ENCODE measurements at places on chromosomes 11 and 22. TPM values are rescaled to one million over a fixed set of nuclear protein-coding genes. Genes with fewer than 3 reads are reported as not detected.

DNA sequence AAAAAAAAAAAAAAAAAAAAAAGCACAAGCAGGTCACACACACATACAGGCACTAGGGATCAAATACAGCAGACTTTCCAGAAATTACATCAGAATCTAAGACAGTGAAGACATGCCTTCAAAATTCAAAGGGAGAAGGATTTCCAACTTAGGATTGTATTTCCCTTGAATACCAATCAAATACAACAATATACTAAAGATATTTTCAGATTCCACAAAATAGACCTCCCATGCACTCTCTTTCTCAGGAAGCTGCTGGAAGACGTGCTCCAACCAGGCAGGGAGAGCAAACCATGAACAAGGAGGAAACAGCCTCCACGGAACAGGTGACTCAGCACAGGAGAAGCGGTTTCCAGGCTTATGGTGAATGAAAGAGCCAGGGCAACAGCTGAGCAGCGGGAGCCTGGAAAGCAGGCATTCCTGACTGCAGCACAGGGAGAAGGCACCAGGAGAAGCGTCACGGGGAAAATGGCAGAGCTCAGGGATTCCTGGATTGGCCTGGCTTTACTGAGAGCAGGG, 32.0 kb downstream of the TMEM184B start:
- H3K27me3 ChIP-seq: no peaks in the 10 kb centered on the region
- no peak overlapping the region for H3K4me3 ChIP-seq
- DNase-seq: no peak
- H3K27ac ChIP-seq: peak overlapping the region; percentile 42

- peaks cover 13% of the 10 kb centered on the region for H3K27me3 ChIP-seq
- DNase-seq: no peak
- H3K36me3 ChIP-seq: no peaks in the 10 kb centered on the region
- H3K4me3 ChIP-seq: no peak overlapping the region
- H3K27ac ChIP-seq: no peak overlapping the region
These were observed 45.2 kb downstream of the PLAAT5 start for GRCh38 chr11:63445720-63446119.

DNA sequence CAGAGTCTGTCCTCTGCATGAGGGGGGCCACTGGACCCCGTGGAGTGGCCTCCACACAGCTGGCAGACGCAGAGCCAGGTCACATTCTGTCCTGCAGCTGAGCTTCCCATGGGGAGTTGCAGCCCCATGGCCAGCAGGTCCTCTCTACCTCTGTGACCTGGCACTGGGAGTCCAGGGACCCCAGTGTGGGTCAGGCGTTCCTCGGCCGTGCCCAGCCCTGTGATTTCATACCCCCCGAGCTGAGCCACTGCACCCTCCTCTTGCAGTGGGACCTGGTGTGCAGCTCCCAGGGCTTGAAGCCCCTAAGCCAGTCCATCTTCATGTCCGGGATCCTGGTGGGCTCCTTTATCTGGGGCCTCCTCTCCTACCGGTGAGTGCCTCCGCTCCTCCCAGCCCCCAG, 32.2 kb upstream of the SLC22A12 start:
- DNase-seq: no peak
- no peak overlapping the region for H3K4me3 ChIP-seq
- peaks cover 17% of the 10 kb centered on the region for H3K4me1 ChIP-seq
- no peak overlapping the region for H3K27ac ChIP-seq

GRCh38 chr11:2656859-2657258, 42.9 kb downstream of the KCNQ1OT1 start:
- peaks cover 26% of the 10 kb centered on the region for H3K4me1 ChIP-seq
- H3K27ac ChIP-seq: no peak overlapping the region
- H3K4me3 ChIP-seq: no peak overlapping the region
- H3K36me3 ChIP-seq: peaks cover 10% of the 10 kb centered on the region

DNA sequence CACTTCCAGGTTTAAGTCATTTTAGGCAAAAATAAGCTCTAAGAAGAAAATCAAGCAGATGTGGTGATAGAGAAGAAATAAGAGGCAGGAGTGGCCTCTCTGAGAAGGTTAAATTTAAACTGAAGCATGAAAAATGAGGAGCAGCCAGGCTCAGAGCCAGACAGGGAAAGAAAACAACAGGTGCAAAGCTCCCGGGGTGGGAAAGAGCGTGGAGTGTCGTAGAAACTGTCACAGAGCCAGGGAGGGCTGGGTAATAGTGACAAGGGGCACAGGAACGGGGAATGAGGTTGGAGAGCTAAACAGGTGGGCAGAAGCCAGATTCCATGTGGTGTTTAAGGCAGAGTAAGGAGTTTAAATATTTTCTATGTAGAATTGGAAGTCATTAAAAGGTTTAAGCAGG, 132.1 kb upstream of the BLID start:
- H3K4me1 ChIP-seq: no peaks in the 10 kb centered on the region
- H3K4me3 ChIP-seq: no peak overlapping the region
- no peak overlapping the region for H3K27ac ChIP-seq
- H3K27me3 ChIP-seq: no peaks in the 10 kb centered on the region
- no peak for DNase-seq

- peaks cover 13% of the 10 kb centered on the region for H3K36me3 ChIP-seq
- no peak for DNase-seq
- peaks cover 16% of the 10 kb centered on the region for H3K4me1 ChIP-seq
- peak overlapping the region; percentile 21 for H3K27ac ChIP-seq
- no peaks in the 10 kb centered on the region for H3K27me3 ChIP-seq
- H3K4me3 ChIP-seq: no peak overlapping the region
These were observed 8.1 kb downstream of the SERHL2 start for GRCh38 chr22:42561856-42562255.

DNA sequence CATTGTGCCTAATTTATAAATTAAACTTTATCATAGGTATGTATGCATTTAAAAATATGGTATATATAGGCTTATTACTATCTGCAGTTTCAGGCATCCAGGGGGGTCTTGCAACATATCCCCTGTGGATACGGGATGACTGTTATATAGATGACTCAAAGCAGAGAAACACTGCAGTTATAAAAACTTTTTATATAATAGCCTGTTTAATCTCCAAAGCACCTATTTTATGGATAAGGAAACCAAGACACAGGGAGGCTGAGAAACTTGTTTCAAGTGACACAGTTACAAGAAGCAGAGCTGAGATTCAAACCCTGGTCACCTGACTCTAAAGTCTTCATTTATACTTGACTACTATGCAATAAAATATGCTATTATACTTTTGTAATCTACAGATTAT, 897.7 kb downstream of the KCNA4 start:
- H3K4me1 ChIP-seq: no peaks in the 10 kb centered on the region
- no peak overlapping the region for H3K27ac ChIP-seq
- DNase-seq: no peak
- H3K36me3 ChIP-seq: no peaks in the 10 kb centered on the region
- no peaks in the 10 kb centered on the region for H3K27me3 ChIP-seq

- no peaks in the 10 kb centered on the region for H3K36me3 ChIP-seq
- H3K27me3 ChIP-seq: peaks cover 47% of the 10 kb centered on the region
- no peaks in the 10 kb centered on the region for H3K4me1 ChIP-seq
These were observed 399.7 kb downstream of the BRD1 start for GRCh38 chr22:49427941-49428340.

DNA sequence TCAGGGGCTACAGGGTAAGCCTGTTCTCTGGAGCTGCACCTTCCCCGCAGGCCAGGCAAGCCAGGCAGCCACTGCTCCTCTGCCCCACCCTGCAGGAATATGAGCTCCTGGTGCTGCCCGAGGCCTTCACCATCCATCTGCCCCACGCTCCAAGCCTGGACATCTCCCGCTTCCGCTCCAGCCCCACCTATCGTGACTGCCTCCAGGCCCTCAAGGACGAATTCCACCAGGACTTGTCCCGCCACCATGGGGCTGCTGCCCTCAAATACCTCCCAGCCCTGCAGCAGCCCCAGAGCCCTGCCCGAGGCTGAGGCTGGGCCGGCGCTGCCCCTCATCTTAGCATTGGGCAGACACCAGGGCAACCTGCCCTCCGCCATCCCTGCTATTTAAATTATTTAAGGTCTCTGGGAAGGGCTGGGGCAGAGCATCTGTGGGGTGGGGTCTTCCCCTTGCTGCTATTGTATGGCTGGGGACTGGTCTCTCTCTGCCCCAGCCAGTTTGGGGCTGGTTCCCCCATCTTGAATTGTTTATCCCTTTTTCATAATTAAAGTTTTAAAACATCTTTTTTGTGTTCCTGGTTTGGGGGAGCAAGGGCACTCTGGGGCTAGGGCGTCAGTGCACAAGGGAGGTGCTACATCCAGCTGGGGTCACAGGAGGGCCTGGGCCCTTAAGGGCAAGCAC, 6.2 kb downstream of the LARGE2 start:
- H3K36me3 ChIP-seq: peaks cover 25% of the 10 kb centered on the region
- H3K27me3 ChIP-seq: peaks cover 24% of the 10 kb centered on the region
- DNase-seq: peak; percentile 8
- peaks cover 22% of the 10 kb centered on the region for H3K4me1 ChIP-seq
- no peak overlapping the region for H3K27ac ChIP-seq

- no peak overlapping the region for H3K27ac ChIP-seq
- H3K27me3 ChIP-seq: no peaks in the 10 kb centered on the region
- H3K4me1 ChIP-seq: peaks cover 24% of the 10 kb centered on the region
- no peaks in the 10 kb centered on the region for H3K36me3 ChIP-seq
- no peak for DNase-seq
These were observed 23.7 kb upstream of the MICAL3 start for GRCh38 chr22:18048041-18048440.

DNA sequence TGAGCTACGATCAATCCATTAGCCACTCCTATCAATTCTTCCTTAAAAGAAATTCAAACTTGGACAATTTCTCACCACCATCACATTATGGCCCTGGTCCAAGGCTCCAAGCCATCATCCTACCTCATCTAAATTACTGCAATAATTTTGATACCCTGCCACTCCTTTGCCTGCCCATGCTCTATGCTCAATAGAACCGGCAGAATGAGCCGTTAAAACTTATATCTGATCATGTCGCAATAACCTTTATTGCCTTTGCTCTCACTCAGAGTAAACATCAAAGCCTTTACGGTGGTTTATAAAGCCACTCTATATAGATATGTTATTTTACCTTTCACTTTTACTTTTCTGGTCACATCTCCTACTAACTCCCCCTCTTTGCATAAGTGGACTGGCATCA, 2392.1 kb upstream of the RAG2 start:
- DNase-seq: no peak
- no peak overlapping the region for H3K4me3 ChIP-seq
- no peaks in the 10 kb centered on the region for H3K27me3 ChIP-seq
- H3K36me3 ChIP-seq: no peaks in the 10 kb centered on the region
- no peaks in the 10 kb centered on the region for H3K4me1 ChIP-seq

- peaks cover 23% of the 10 kb centered on the region for H3K27me3 ChIP-seq
- H3K4me1 ChIP-seq: peaks cover 25% of the 10 kb centered on the region
- H3K27ac ChIP-seq: peak overlapping the region; percentile 77
- DNase-seq: no peak
- H3K36me3 ChIP-seq: no peaks in the 10 kb centered on the region
These were observed 4.3 kb downstream of the VSIG10L2 start for GRCh38 chr11:125950178-125950490.

DNA sequence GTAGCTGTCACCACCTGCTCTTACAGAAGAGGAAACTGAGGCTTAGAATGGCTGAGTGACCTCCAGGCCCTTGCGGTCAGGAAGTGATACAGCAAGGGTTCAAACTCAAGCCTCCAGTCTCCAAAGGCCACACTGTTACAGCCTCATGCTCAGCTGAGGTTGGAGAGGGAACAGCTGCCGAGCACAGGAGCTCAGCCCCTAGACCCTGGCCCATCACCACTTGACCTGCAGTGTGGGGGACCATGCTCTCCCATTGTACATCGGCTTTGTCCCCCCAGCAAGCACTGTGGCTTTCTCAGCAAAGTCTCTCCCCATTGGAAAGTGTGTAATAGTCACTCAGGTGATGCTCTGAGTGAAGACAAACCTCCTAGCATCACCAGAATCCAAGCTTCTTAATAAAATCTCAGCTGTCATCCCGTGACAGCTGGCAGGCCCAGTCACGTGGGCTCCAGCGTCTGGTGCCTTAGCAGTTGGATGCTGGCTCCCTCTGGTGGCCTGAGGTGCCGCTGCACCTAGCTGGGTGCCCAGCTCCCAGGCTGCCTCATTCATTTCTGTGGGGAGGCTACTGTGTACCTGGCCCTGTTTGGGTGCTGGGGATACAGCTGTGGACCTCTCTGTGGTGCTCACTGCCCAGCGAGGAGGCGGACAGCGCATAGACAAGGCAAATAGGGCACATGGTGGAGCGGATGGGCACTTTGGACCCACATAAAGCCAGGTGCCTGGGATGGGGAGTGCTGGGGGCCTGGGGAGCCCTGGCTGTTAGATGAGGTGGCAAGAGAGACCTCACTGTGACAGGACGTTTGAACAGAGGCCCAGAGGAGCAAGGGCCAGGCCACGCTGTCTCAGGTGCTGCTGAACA, 19.1 kb upstream of the MYRF start:
- peak; percentile 87 for DNase-seq
- no peak overlapping the region for H3K4me3 ChIP-seq
- peaks cover 20% of the 10 kb centered on the region for H3K4me1 ChIP-seq
- peaks cover 28% of the 10 kb centered on the region for H3K36me3 ChIP-seq
- peak overlapping the region; percentile 24 for H3K27ac ChIP-seq

- H3K36me3 ChIP-seq: no peaks in the 10 kb centered on the region
- no peak overlapping the region for H3K4me3 ChIP-seq
- no peak overlapping the region for H3K27ac ChIP-seq
These were observed 16.8 kb upstream of the MSANTD2 start for GRCh38 chr11:124817036-124817435.

- DNase-seq: no peak
- H3K36me3 ChIP-seq: no peaks in the 10 kb centered on the region
- H3K4me3 ChIP-seq: no peak overlapping the region
- peaks cover 82% of the 10 kb centered on the region for H3K27me3 ChIP-seq
- H3K27ac ChIP-seq: no peak overlapping the region
These were observed 614.6 kb downstream of the TBC1D22A start for GRCh38 chr22:47376901-47377505.

GRCh38 chr11:45860348-45860747, 13.1 kb downstream of the CRY2 start:
- H3K27ac ChIP-seq: peak overlapping the region; percentile 99
- H3K36me3 ChIP-seq: peaks cover 72% of the 10 kb centered on the region
- H3K4me3 ChIP-seq: no peak overlapping the region

- DNase-seq: no peak
- no peaks in the 10 kb centered on the region for H3K27me3 ChIP-seq
- H3K4me1 ChIP-seq: peaks cover 34% of the 10 kb centered on the region
- peak within 1 kb of the TSS; percentile 44 for H3K4me3 ChIP-seq
- H3K27ac ChIP-seq: peak within 1 kb of the TSS; percentile 27
These were observed at the start of gene P2RY6 for GRCh38 chr11:73271936-73272679. P2RY6 (plus strand) TSS chr11:73272338; CDS start chr11:73296519, 24,181 bp downstream.

GRCh38 chr11:82869657-82870056, 30.6 kb downstream of the PRCP start:
- H3K4me1 ChIP-seq: peaks cover 46% of the 10 kb centered on the region
- no peaks in the 10 kb centered on the region for H3K36me3 ChIP-seq
- H3K27me3 ChIP-seq: no peaks in the 10 kb centered on the region

NFAM1 gene
- total RNA-seq: 1.2 TPM

GSTP1 gene
- 313 TPM for total RNA-seq

FREY1 gene
- total RNA-seq: not detected

TREH gene
- not detected for total RNA-seq

CYP2D6 gene
- total RNA-seq: 0.16 TPM

LGALS12 gene
- total RNA-seq: 0.25 TPM

DDX6 gene
- 134 TPM for total RNA-seq

KCNK7 gene
- 0.85 TPM for total RNA-seq

BIK gene
- 0.41 TPM for total RNA-seq

DSCAML1 gene
- 0.19 TPM for total RNA-seq

INS gene
- total RNA-seq: not detected

Data from left ventricle myocardium inferior (tissue), 1 donor.